Smooth muscle cell of the umbilical artery (primary cell): ENCODE measurements at places on chromosomes 6 and 20. TPM values are rescaled to one million over a fixed set of nuclear protein-coding genes. Genes with fewer than 3 reads are reported as not detected.

Gene C6orf163
- total RNA-seq = 0.59 and 2.3 TPM in 2 replicates

Gene WFDC10B
- not detected in 2 replicates for total RNA-seq

Gene SYCP2L
- total RNA-seq = 0.05 and 0.59 TPM in 2 replicates

Gene KHDC1
- 3.0 and 3.3 TPM in 2 replicates for total RNA-seq

Gene CSTF1
- 23.2 and 32.9 TPM in 2 replicates for total RNA-seq

Gene CGA
- total RNA-seq = not detected in 2 replicates

Gene IL17A
- total RNA-seq = not detected in 2 replicates

Gene VWA7
- total RNA-seq = 0.09 TPM in 1 of 2 replicates, not detected in the other

Gene RIPOR2
- total RNA-seq = 0.30 and 0.42 TPM in 2 replicates
